ENCODE measurements at places on chromosomes 13 and 19. TPM values are rescaled to one million over a fixed set of nuclear protein-coding genes. Genes with fewer than 3 reads are reported as not detected.
A peak's percentile ranks its signal among the peaks of the same experiment; 100 is the strongest.

DNA sequence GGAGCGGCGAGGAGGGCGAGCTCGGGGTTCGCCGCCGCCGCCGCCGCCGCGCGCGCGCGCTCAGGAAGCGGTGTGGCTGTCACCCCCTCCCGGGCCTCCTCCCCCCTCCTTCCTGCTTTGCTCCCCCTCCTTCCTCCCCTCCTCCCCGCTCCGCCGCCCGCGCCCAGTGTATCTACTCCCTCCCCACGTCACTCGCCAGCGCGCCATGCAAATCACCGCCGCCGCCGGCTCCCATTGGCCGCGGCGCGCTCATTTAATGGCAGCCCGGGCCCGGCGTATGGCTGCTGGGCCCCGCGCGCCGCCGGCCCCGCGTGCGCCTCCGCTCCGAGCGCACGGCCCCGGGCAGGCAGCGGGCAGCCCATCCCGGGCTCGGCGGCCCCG, 335 bp upstream of the SOX1 start:
- no peak overlapping the region for H3K27ac ChIP-seq
- no peak overlapping the region for H3K4me3 ChIP-seq
- peaks cover 38% of the 10 kb centered on the region for H3K27me3 ChIP-seq
- peak; percentile 62 for DNase-seq
- peaks cover 4% of the 10 kb centered on the region for H3K4me1 ChIP-seq
- no peaks in the 10 kb centered on the region for H3K36me3 ChIP-seq

DNA sequence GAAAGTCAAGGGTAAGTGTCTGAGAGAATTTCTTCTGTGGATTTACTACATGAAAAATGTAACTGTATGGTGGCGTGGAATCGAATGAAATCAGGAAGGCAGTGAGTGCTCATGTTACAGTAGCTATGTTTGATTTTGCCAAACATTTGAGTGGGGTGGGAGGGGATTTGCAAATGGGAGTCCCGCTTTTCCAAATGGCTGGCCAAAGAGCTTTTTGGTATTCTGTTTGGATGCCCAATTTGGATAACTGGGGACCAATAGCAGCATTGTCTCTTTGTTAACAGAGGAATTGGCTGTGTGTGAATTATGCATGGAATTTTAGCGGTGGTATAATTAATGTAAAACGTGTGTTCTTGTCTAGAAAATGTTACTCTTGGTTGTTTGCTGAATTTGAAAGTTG, 17.8 kb downstream of the HNRNPM start:
- peaks cover 77% of the 10 kb centered on the region for H3K36me3 ChIP-seq
- no peak overlapping the region for H3K27ac ChIP-seq
- no peaks in the 10 kb centered on the region for H3K27me3 ChIP-seq
- no peak for DNase-seq
- H3K4me1 ChIP-seq: peaks cover 18% of the 10 kb centered on the region
- no peak overlapping the region for H3K4me3 ChIP-seq

GRCh38 chr19:17249887-17250548, 4.3 kb upstream of the NR2F6 start:
- no peaks in the 10 kb centered on the region for H3K27me3 ChIP-seq
- DNase-seq: no peak
- H3K36me3 ChIP-seq: no peaks in the 10 kb centered on the region
- H3K4me3 ChIP-seq: no peak overlapping the region
- H3K4me1 ChIP-seq: peaks cover 14% of the 10 kb centered on the region

DNA sequence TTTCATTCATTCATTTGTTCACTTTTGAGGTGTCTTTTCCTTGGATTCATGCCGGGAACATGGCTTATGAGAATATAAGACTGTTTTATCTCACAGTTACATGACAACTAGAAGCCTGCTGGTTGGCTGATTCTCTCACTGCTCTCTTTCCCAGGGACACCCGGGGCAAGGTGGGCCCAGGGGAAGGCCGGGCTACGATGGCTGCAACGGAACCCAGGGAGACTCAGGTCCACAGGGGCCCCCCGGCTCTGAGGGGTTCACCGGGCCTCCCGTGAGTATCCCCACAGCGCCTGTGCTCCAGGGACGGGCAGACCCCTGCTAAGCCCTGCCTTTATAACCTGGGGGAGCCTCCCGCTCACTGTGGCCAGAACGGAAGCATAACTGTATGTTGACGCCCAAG, 121.2 kb downstream of the COL4A2 start:
- DNase-seq: no peak
- peaks cover 1% of the 10 kb centered on the region for H3K27me3 ChIP-seq
- no peaks in the 10 kb centered on the region for H3K36me3 ChIP-seq
- no peaks in the 10 kb centered on the region for H3K4me1 ChIP-seq

DNA sequence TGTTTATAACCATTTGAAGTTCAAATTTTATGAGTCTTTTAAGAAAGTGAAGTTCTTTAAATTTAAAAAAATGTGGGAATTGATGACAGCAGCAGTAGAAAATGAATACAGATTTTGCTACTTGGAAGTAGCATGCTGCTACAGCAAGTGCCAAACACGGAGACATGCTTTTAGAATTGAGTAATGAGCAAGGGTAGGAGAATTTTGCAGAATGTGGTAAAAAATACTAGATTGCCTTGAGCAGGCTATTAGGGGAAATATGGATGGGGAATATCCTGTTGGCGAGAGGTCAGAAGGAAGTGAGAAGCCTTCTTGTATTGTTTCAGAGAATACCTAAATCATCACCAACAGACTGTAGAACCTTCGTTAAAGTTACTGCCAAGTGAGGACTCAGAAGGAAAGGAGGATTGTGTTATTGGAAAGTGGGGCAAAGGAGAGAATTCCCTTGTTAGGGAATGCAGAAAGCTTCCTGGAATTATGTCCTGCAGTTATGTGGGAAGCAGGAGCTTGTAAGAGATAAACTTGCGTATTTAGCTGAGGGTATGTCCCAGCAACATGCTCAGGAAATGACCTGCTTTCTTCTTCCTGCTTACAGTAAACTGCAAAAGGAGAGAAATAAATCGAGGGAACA, 32.4 kb upstream of the OXGR1 start:
- peaks cover 8% of the 10 kb centered on the region for H3K27me3 ChIP-seq
- no peaks in the 10 kb centered on the region for H3K36me3 ChIP-seq
- no peak for DNase-seq
- H3K4me1 ChIP-seq: no peaks in the 10 kb centered on the region
- H3K4me3 ChIP-seq: no peak overlapping the region

The CCDC97 gene
- 43.7 TPM for total RNA-seq

Measured in CD4-positive, CD25-positive, alpha-beta regulatory T cell (primary cell).